Coronary artery (tissue), 2 donors: ENCODE measurements at places on chromosomes 6 and 20.

GRCh38 chr20:34127792-34128191, 15.7 kb upstream of the EIF2S2 start:
- DNase-seq = no peak

DNA sequence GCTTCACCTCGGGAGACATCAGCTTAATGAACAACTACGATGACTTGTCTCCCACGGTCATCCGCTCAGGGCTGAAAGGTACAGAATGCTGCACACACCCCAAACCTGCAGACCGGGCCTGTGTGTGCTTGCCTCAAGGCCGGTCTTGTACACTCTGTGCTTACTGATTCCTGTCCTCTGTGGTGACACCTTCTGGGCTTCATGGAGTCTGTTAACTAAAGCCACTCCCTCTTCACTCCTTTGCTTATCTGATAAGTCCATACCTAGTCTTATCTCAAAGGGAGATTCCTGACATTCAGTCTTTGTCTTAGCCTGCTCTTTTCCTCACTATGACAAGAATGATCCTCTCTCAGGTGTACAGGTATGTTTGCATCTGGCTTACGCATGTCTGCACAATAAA, 107.7 kb upstream of the TMEM181 start:
- DNase-seq = no peak

- no peak for DNase-seq
These were observed 29.6 kb upstream of the SMIM26 start for GRCh38 chr20:18537651-18538050.

- no peak for DNase-seq
These were observed 28.1 kb downstream of the SLC52A3 start for GRCh38 chr20:740162-740561.

GRCh38 chr6:136525586-136526195, 24.5 kb downstream of the MAP7 start:
- DNase-seq = no peak

DNA sequence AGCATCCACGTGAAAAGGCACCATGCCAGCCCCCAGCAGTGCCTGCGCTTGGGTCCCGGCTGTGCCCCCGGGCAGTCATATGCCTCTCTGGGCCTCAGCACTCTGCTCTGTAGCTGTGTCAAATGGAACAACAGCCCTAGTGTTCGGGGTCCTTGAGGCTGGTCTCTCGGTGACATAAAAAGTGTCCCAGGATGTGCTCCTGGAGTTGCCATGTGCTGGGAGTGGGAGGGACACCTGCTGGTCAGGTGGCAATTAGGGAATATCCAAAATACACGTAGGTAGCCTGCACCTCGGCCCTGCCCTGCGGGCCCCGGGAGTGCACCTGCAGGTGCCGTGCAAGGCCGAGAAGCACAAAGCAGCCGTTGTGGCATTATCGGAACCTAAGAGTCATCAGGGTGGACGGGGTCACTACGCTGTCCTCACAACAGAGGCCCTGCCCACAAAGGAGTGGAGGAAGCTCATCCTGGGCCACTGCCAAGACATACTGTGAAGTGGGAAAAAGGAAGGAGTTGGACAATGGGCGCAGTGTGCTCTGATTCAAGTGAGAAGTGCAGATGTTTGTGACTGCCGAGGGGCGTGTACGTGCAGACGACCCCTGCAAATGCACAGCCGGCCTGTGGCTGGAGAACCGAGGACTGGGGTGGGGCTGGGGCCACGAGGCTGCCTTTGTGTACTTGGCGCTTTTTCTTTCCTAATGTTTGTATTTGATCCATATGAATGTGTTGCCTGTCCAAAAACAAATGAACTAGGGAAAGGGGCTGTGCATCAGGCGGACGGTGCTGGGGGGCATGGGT, 24.6 kb downstream of the SLCO4A1 start:
- no peak for DNase-seq

GRCh38 chr6:160534050-160534696, 129.9 kb downstream of the LPA start:
- DNase-seq = no peak

DNA sequence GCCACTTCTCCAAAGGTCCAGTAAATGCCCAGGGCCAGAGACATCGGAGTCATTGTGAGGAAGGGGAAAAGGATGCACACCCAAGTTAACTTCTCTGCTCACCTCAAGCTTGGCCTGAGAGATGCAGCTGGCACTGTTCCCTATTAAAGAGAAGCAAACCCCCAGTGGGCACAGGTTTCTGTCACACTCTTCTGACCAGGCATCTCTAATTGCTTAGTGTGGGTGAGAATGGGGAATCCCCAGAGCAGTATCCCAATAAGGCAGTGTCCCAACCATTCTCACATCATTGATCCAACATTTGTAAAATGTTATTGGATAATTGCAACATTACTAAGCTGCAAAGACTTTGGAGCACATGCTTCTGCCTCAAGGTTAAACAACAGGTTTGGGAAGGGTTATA, 232.3 kb downstream of the ADGRG6 start:
- DNase-seq = no peak

GRCh38 chr6:87731818-87732661, 30.0 kb upstream of the AKIRIN2 start:
- peak; percentile 87 for DNase-seq
